ENCODE measurements at places on chromosomes 6 and 20. TPM values are rescaled to one million over a fixed set of nuclear protein-coding genes. Genes with fewer than 3 reads are reported as not detected.

The BPIFB4 gene
- total RNA-seq = not detected

The ENPP3 gene
- total RNA-seq = not detected

The MACROD2 gene
- 0.65 TPM for total RNA-seq

The EDN3 gene
- 3.0 TPM for total RNA-seq

The SLC35D3 gene
- 0.05 TPM for total RNA-seq

The OR2B3 gene
- total RNA-seq = not detected

The GTSF1L gene
- not detected for total RNA-seq

The MRPL14 gene
- total RNA-seq = 75.2 TPM

The RIMS4 gene
- 1.7 TPM for total RNA-seq

The ROMO1 gene
- 370 TPM for total RNA-seq

The PSORS1C2 gene
- total RNA-seq = not detected

The HNF4A gene
- total RNA-seq = 18.8 TPM

The ZSCAN12 gene
- total RNA-seq = 1.6 TPM

The RNF217 gene
- total RNA-seq = 7.2 TPM

The ENPP4 gene
- 0.23 TPM for total RNA-seq

The SOX12 gene
- 22.3 TPM for total RNA-seq

The BCAS1 gene
- 0.36 TPM for total RNA-seq

The DLL1 gene
- total RNA-seq = 0.33 TPM

The SEMG1 gene
- total RNA-seq = not detected

The SLC26A8 gene
- 0.10 TPM for total RNA-seq

The USP49 gene
- 1.1 TPM for total RNA-seq

The MAS1 gene
- not detected for total RNA-seq

The ATAT1 gene
- total RNA-seq = 6.8 TPM

The SEC63 gene
- total RNA-seq = 17.9 TPM

The STX11 gene
- 2.7 TPM for total RNA-seq

The MROH8 gene
- 1.3 TPM for total RNA-seq

The MYLK2 gene
- total RNA-seq = 0.65 TPM

The GJA10 gene
- total RNA-seq = not detected

The SLC22A7 gene
- not detected for total RNA-seq

The WFDC2 gene
- total RNA-seq = not detected

The OPN5 gene
- not detected for total RNA-seq

The SIGLEC1 gene
- not detected for total RNA-seq

The ZC3H12D gene
- 0.12 TPM for total RNA-seq

The DNAH8 gene
- not detected for total RNA-seq

The CFAP61 gene
- total RNA-seq = 0.20 TPM

The PRSS16 gene
- 3.3 TPM for total RNA-seq

The LY6G6D gene
- total RNA-seq = not detected

The ASIP gene
- not detected for total RNA-seq

The NKX2-4 gene
- not detected for total RNA-seq

The F13A1 gene
- total RNA-seq = not detected

The ELOVL4 gene
- total RNA-seq = 1.5 TPM

Data from A549 treated with Hydrocortisone at 1 μM for 4 hours (cell line).